ENCODE measurements at places on chromosomes 6 and 20. TPM values are rescaled to one million over a fixed set of nuclear protein-coding genes. Genes with fewer than 3 reads are reported as not detected.

GRCh38 chr6:42020967-42021366, 29.4 kb upstream of the TAF8 start:
- DNase-seq = no peak

DNA sequence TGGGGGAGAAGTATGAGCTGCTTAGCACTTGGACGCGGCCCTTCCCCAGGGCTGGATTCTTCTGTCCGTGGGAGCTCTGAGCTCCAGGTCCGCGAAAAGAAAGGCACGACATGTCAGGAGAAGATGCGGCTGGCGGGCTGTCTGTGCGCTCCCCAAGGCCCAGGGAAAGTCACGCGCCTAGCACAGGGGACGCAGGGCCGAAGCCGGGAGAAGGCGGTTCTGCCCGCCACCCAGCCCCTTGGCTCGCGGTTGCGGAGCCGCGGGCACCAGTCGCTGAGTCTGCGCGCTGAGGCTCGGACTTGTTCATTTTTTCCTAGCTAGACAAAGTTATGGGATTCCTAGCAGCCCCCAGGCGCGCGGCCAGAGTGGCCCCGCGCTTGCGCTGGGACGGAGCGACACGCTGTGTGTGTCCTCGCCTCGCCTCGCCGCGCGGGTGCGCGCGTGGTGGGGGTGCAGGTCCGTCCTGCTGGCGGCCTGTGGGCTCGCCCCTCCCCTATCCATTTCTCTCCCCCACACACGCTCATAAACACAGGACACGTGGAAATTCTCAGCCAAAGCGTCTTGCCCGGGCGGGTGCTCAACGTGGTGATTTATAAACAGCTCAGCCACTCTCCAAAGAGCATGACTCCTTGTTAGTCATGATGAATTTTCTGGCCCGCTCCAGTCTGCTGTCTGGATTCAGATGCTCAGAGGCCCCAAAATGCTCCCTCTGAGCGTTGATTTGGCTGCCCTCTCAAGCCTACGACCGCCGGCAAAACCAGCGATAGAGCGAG, 1.9 kb upstream of the POU3F2 start:
- DNase-seq = peak; percentile 24

CASS4 gene
- 2.8 TPM for total RNA-seq

GRCh38 chr6:89963391-89963790, 69.1 kb downstream of the GJA10 start:
- DNase-seq = no peak

- DNase-seq = no peak
Measured at GRCh38 chr6:157126183-157127098, 196.9 kb downstream of the TMEM242 start.

TMEM74B gene
- total RNA-seq = 8.2 TPM

GRCh38 chr20:50992336-50992732, 30.6 kb downstream of the KCNG1 start:
- peak; percentile 33 for DNase-seq

DNA sequence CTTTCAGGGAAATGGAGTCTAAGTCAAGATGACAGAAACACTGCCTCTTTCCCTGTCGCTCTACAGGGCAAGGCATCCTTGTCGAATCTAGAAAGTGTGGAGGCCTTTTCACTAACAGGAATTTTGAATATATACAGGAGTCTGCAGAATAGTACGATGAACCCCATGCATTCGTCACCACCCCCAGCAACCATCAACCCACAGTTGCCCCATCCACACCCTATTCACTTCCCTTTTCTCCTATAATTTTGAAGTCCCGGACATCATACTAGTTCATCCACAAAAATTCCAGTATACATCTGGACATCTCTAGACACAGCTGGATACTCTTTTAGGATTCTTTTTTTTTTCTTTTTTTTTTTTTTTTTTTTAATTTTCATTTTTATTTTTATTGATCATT, 80.7 kb upstream of the RIN2 start:
- DNase-seq = no peak

GFOD1 gene
- 16.0 TPM for total RNA-seq

DNA sequence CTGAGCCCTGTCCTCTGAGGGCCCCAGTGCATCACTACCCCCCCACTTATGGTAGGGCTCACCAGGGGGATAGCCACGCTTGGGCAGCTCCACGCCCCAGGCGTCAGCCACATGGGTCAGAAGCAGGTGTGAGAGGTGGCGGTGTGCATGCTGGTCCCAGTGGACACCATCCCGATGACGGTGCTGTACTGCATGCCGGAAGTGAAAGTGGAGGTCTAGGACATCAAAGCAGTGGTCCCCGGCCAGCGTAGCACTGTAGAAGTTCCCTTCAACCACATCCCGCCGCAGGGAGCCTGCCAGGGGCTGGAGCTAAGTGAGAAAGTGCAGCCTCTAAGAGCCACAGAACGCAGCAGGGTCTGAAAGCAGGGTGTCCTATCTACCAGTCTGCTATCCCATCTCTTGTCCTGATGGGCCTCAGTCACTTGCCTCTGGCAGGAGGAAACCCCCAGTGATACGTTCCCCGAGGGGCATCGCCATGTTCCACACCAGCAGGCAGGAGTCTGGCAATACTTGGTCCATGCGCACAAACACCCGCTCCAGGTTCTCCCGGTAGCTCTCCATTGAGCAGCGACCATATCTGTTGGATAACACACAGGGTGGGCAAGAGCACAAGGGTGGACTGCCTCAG, 2.2 kb downstream of the PCED1A start:
- no peak for DNase-seq

GRCh38 chr20:35190556-35190955, 18.7 kb downstream of the PROCR start:
- no peak for DNase-seq

GRCh38 chr20:34164381-34164984, 52.4 kb upstream of the EIF2S2 start:
- DNase-seq = no peak

SNPH gene
- 5.7 TPM for total RNA-seq

DNA sequence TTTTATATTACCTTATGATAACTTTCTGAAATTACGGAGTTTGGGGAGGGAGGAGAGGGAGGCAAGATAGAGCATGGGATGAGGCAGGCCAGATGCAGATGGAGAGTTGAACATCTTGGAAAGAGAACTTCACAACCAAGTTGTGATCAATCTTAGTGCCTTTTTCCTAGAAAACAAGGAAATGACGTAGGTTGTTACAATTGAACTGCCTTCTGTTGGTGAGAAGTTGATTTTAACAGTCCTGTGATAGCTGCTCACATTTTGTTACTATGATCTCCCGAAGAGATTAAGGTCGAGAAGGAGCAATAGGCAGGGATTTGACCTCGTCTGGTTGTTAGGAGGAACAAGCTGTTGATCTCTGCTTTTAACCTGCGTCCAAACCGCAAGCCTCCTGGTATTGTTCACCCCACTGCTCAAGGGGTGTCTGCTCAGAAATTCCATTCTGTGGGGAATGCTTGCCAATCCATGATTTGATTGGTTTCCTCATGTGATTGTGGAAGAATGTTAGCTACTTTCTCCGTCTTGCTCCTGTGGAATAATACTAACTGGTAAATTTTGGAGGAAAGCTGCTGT, 35.1 kb downstream of the TIAM2 start:
- DNase-seq = no peak
